GM06990 (cell line): ENCODE measurements at places on chromosomes 11 and 22.

GRCh38 chr11:123544631-123545375, 109.6 kb downstream of the SCN3B start:
- DNase-seq: no peak

DNA sequence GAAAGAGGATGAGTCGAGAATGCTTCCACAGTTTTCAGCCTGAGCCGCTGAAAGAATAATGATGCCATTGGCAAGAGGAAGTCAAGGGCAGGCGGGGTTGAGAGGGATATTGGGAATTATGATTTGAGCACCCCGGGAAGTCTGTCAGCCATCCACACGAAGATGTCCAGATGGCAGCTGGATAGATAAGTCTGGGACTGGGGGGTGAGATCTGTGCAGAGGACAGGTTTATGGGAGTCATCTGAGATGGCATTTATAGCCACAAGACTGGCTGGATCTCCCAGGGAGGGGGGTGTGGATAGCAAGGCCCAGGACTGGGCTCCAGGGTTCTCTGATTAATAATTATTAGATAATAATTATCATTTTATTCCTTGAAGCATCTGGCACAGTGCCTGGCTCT, 5.1 kb upstream of the STIP1 start:
- DNase-seq: no peak

DNA sequence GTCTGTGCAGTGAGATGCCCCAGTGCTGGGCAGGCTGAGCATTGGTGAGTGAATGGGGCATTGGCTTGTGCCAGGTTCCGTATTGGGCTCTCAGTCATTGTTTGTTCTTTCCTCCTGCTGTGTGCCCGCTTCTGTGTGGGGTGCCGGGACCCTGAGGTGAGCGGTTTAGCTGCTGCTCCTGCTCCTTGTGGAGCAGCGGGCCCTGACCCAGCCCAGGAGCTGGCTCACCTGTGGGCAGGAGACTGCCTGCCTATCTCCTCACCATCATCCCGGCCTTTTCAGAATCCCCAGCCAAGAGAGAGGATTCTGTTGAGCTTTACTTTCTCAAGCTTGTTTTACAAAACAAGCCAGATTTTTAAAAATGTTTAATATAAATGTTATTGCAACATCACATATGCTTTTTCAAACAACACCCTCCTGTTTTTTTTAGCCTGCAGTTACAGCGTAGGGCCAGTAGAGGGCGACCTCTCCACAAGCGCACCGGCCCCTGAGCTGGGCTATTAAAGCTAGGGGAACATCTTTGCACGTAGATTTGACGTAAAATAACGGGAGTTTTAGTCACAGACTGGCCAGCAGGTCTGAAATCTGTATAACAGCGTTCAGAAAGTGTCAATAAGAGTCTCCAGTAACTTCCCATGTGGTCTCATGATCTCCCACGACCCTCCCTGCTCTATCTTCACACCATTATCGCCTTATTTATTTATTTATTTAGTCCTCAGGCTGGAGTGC, 25.1 kb upstream of the RELT start:
- no peak for DNase-seq

GRCh38 chr11:68214173-68215086, 1.3 kb upstream of the KMT5B start:
- no peak for DNase-seq

DNA sequence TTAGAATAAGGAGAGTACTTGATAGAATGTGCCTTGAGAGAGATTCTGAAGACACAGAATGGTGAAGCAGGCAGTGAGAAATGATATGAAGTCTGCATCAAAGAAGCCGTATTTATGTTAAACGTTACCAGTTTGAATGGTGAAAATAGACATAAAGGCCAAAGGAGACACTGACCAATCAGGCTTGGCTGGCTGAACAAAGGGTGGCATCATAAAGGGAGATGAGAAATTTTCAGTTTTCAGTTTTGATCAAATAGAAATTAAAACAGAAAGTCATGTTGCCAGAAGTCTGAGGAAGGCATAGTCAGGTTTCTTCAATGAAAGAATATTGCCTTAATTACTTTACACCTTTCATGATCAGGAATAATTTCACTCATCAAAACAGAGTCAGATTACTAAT, 6.6 kb downstream of the OR51F1 start:
- DNase-seq: no peak

GRCh38 chr11:64762277-64762673, 2.5 kb upstream of the PYGM start:
- DNase-seq: no peak

GRCh38 chr22:44862281-44862680, 109.9 kb downstream of the ARHGAP8 start:
- DNase-seq: no peak

DNA sequence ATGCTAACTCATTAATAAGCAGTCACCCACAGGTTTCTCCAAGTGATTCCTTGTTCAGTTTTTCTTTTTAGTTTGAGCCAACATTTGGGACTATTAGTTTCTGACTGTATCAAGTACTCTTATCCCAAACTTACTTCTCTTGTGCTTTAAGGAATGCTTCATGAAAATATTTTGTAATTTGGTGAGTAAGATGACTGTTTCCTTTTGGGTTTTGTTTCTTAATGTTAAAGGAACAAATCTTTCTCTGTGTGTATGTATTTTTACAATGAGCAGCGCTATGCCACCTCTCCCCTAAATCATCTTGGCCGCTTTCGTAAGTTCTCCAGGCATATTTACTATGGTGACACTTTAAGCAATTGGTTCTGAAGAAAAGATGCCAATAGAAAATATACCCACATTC, 72.4 kb downstream of the LDLRAD3 start:
- DNase-seq: no peak

DNA sequence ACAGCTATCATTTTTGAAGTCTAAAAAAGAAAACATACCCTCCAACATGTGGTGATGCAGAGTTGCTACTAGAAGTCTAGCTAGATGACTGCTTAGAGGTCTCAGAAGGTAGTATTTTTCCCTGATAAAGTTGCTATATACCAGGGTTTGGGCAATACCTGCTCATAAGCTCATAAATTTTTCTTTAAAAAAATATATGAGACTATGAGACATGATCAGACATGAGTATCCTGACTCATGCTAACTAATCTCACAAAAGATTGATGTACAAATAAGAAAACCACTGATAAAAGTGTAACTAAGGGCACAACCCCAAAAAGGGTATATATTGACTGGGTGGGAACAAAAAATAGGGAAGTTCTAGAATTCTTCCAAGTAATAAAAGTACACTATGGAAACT, 740.9 kb downstream of the METTL15 start:
- DNase-seq: no peak

DNA sequence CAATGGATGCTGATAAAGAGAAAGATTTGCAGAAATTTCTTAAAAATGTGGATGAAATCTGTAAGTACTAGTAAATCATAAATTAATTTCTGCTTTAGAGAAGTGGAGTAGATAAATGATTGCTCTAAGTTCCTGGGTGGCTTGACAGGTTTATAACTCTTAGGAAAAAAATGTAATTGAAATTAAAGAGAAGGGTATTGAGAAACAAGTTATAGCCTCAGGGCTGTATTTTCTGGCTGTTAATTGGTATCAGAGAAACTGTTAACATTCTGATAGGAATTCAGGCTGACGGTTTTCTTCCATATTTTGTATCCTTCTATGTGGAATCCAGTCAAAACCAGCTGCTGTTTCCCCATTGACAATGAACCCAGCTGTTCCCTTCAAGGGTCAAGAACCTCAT, 1.9 kb downstream of the TTC12 start:
- no peak for DNase-seq

GRCh38 chr22:29306835-29307595, 565 bp downstream of the GAS2L1 start:
- DNase-seq: no peak

DNA sequence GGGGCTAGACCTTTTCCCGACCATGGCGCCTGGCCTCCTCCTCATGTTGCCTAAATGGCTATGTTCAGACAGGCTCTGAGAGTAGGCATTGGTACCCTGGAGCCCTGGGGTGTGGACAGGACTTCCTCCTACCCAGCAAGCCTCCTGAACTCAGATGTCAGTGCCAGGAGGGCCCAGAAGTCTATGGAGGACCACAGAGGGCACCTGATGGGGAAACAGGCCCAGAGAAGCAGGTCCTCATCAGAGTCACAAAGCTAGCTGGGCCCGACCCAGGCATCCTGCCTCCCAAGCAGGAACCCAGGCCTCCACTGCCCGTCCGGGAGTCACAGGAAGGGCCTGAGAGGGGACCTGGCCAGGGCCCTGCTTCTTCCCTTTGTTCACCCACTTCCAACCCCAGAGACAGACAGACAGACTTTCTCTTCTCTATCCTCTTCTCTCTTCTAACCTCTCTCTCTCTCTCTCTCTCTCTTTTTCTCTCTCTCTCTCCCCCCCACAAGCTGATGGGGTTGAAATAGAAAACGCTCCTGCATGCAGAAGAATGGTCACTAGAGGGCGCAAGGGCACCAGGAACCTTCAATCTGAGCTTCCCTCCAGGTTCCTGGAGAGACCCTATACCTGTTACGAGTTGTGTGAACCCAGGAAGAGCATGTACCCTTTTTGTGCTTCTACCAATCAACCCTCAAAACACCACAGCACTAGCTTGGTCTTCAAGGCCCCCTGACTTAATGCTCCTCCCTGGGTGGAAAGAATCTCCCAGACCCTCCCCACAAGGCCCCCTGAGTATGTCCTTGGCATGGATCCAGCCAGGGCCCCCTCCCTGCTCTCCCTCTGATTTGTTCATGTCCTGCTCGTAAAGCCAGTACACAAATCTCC, 27.1 kb downstream of the ARAP1 start:
- no peak for DNase-seq

GRCh38 chr11:102914238-102915043, 39.7 kb upstream of the MMP12 start:
- DNase-seq: no peak

- DNase-seq: no peak
Observed at GRCh38 chr11:27184458-27185312, 144.1 kb downstream of the BBOX1 start.

DNA sequence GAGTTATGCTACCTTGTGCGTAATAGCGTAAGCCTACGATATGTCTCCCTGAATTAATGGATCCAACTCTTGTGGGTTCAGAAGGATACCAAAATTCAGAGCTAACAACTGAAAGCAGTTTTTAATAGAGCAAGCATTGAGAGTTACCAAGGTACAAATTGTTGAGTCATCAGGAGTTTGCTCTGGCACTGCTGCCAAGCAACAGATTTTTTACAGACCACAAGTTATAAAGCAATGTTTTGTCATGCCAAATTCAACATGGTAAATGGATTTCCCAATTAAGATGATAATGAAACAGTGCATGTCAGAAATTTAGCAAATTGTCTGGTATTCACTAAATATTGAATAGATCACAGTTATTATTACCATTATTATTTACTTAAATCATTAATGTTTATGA, 295.6 kb downstream of the NELL1 start:
- DNase-seq: no peak

GRCh38 chr22:40026641-40027040, 31.9 kb downstream of the FAM83F start:
- DNase-seq: no peak

GRCh38 chr11:62068730-62069129, 55.1 kb upstream of the INCENP start:
- DNase-seq: no peak

DNA sequence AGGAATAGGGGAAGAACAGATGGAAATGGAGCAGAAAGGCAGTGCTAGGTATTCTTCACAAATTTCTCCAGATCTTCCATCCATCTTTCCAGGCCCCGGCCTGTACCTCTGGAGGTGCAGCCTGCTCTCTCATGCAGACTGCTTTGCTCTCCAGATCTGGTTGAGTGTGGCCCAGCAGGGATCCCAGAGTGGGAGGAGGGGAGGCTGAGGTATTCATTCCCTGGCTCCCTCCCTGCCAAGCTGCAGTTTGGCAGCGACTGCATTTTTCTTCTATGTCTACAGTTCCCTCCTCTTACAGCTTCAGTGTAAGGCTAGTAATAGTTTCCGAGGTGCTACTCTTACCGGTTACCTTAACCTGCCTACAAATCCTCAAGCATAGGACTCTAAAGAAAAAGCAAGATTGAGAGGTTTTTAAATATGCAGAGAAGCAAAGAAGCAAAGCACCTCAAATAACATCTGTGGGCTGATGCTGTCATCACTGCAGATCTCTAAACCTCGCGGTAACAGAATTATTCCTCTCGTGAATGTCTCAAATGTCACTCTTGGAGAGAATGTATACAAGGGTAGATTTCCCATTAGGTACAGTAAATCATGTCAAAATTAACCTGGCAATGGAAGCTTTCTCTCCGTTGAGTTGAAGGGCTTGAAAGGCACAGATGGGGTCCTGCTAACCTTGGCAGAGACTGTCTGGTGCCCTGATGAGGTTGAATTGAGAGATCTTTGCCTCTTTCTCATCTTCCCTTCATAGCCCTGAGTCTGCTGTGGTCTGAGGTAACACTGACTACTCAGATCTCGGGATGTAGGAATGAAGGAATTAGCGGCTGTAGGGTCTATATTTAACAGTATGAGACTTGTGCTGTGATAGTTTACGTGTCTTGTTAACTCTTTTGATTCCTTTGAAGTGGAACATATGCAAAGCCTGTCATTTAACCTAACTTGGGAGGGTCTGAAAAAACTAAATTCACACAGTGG, 297.9 kb upstream of the C11orf87 start:
- no peak for DNase-seq

DNA sequence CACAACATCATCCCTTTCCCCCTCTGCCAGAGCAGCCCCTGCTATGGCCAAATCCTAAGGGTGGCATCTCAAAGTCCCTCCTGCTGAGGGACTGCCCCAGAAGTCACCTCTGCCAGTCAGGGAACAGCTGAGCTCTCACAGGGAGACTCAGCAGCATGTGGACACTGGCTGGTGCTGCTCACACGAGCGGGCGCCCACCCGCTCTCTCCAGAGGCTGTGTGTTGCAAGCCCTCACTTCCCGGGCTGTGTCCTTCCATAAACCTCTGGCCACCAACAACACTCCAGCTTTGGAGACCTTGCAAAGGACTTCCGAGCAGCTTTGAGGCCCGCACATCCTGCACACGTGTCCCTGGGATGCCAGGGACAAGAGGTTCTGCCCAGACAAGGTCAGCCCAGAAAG, 2.8 kb downstream of the IGSF9B start:
- no peak for DNase-seq

- peak; percentile 49 for DNase-seq
Observed at GRCh38 chr22:37330200-37331033, 48.1 kb downstream of the CYTH4 start.

DNA sequence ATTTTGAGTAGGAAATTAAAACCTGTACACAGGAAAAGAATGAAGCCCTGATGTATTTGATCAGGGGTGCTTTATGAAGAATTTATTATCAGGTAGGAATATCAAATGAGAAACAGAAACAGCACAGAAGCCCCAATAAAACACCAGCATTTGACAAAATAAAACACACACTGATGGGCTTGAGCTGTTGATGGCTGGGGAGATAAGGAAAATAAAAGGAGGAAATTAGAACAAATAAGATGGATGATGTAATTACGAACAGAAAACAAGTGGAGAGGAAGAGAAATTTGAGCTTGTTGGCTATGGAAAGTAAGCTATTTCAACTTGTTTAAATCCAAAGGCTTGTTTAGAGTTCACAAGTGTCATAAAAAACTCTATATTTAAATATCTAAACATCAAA, 213.7 kb downstream of the CADM1 start:
- no peak for DNase-seq

- DNase-seq: no peak
Observed at GRCh38 chr11:117855912-117856651, 20.4 kb downstream of the FXYD6 start.
